Cerebellar nuclear complex (tissue), 1 donor: ENCODE measurements at places on chromosomes 5 and 9.

DNA sequence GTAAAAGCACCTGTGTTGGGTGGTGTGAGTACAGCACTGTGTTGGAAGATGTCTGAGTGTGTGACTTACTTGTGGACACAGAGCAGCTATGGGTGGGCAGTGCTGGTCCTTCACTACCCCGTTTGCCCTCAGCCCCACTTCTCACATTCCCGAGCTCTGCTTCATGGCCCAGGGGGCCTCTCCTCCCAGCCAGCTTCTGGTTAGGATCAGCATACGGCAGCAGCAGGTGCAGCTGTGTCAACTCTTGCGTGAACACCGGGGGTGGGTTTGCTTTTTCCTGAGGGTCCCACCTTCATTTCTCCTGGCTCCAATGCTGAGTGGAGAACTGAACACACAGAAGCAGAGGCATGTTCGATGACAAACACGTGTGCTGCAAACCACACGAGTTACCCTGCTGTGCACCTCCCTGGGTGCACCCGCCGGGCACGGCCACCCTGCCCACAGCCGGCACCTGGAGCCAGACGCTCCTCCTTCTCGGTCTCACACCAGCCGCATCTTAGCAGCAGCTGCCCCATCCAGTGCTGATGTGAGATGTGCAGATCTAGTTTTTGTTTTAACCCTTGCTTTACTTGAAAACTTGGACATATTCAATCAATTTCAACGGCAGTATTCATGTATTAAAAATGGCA is 14.9 kb upstream of the SLC6A3 start:
- DNase-seq = no peak

DNA sequence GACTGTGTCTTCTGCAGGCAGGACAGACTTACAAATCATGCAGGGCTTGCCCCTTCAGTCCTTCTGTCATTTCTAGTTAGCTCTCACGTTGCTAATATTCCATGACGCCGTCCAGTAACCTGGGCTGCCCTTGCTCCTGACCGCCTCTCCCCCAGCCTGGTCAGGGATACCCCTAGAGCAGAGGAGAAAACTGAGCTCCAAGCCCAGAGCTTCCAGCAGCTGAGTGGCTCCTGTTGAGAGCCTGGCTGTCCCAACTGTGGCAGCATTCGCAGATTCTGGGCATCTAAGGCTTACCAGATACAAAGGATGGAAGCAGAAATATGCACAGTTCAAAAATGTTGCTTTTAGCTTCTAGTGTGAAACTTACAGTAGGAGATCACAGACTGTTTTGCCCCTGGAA is 185.2 kb downstream of the CD180 start:
- DNase-seq = no peak

DNA sequence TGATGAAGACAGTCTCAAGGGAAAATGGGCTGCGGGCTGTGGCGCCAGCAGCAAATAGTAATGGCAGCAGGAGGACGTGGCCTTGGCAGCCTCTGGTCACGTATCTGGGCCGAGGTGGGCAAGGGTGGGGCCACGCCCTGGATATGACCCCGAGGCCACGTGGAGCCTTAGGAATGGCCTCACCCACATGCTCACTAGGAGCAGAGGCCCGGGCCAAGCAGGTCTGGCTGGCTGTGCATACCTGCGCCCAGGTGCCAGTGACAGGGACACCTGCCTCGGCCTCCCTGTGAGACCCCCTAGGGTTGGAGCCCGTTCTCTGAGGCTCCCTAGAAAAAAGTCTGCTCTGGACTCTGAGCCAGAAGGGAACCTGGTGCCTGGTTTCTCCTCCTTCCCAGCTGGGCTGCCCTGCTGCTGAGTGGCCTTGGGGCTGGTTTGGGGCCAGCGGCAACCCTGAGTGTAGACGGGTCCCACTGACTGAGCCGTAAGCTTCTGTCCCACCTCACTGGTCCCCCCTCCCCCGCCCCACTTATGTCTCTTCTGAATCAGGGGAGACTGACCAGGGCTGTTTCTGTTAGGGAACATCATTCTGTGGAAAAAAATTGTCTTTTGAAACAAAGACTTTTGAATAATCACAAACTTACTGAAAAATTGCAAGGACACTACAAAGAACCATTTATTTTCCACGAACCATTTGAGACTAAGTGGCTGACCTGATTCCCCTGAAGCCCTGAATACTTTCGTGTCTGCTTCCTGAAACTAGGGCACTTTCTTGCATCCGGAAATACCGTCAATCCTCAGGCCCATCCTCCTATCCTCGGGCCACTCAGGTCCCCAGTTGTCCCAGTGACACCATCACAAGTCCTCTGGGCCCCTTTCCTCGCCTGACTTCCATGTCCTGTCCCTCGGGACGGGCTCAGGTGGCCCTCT is 60.8 kb downstream of the WNK2 start:
- no peak for DNase-seq

DNA sequence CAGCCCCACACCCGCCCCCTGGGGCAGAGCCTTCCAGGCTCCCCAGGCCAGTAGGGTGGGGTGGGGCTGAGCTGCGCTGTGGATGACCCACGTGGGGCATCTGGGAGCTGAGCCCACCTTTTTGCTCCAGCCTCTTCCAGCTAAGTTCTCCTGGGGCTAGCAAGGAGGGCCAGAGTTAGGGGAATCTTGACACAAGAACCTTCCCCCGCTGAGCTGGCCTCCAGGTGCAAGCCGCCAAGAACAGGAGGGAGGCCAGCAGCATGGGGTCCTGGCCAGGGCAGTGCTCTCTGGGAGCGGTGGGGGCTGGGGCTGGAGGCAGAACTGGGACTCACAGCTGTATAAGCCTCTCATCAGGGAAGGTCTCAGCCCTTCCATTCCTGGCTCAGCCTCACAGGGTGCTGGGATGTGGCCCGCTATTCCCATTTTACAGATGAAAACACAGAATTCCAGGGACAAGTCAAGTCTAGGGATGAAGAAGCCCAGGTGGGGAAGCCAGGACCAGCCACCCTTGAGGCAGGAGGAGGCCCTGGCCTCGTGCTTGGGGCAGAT is 21.5 kb downstream of the SARDH start:
- no peak for DNase-seq

DNA sequence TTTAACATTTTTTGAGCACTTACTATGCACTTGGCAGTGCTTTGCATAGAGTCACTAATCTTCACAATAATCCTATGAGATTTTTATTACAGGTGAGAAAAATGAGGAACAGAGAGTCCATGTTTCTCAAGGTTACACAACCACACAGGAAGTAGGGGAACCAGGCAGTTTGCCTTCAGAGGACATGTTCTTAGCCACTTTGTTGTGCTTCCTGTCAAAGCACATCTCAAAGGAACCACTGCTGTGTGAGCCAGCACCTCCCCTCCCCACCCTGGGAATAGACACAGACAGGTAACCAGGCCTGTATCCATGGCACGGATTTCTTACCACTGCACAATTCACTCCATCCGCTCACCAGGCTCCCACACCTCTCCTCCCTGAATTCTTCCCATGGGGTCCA is 6.3 kb upstream of the DNAJB5 start:
- no peak for DNase-seq
